ENCODE measurements at places on chromosomes 7 and 10.

GRCh38 chr10:130843051-130843653, 468.4 kb downstream of the TCERG1L start:
- DNase-seq: no peak

- DNase-seq: no peak
Measured at GRCh38 chr10:123564631-123565030, 101.5 kb upstream of the GPR26 start.

DNA sequence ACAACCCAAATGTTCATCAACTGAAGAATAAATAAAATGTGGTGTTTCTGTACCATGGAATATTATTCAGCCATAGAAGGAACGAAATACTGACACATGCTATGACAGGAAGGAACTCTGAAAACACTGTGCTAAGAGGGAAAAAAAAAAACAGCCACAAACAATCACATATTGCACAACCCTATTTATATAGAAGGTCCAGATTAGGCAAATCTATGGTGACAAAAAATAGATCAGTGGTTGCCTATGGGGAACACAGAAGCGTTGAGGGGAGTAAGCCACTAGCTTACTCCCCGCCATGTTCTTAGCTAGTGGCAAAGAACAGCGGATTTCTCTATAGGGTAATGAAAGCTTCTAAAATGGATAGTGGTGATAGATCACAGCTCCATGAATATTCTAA, 198.4 kb downstream of the TPST1 start:
- no peak for DNase-seq

DNA sequence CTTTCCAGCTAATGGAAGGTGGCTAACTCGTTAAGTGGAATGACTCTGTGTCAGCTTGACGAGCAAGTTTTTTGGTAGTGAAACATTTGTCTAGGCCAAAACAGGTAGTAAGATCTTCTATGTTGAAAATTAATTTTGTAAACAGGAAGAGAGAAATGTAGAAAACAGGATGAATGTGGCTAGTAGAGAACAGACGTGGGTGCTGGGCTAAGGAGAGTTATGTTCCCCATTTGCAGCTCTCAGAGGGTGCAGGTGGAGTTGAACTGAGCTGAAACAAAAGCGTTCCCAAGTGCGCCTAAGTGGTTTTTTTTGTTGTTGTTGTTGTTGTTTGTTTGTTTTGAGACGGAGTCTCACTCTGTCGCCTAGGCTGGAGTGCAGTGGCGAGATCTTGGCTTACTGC, 59.5 kb upstream of the SRPK2 start:
- DNase-seq: no peak

- no peak for DNase-seq
Measured at GRCh38 chr7:133448012-133448411, 195.1 kb downstream of the EXOC4 start.
